ENCODE measurements at places on chromosomes 4 and X.

DNA sequence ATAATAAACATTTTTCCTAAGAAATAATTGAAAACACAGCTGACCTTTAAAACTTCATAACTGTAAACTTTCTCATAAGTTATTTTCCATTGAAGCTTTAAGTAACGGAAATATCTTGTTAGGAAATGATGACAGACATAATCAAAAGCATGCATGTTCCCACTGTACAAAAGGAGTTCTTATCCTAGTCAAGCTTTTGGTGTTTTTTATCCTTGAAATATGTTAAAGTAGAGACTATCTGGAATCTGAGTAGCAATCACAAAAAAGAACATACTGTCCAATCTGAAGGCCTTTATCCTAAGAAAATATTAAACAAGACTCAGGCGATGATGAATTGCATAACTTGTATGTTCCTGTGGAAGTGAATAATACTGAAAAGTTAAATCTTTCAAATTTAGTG lies 14.4 kb downstream of the GEMIN8 start:
- DNase-seq = no peak

DNA sequence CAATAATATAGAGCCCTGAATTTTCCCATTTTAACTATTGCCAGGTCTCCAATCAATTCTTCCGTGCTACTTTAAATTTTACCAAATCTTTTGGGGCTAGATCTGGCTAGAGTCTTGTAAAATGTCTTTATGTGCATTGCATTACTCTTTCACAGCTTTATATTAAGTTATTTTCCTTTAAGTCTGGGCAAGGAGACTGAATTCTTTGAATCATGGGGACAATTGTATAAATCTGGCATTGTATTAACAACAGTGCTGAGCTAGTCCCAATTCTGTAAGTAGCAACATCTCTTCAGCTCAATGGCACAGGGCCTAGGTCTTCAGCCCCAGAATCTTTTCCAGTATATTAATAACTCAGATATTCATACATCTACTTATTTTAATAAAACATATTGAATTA lies 1080.4 kb upstream of the INTU start:
- no peak for DNase-seq

DNA sequence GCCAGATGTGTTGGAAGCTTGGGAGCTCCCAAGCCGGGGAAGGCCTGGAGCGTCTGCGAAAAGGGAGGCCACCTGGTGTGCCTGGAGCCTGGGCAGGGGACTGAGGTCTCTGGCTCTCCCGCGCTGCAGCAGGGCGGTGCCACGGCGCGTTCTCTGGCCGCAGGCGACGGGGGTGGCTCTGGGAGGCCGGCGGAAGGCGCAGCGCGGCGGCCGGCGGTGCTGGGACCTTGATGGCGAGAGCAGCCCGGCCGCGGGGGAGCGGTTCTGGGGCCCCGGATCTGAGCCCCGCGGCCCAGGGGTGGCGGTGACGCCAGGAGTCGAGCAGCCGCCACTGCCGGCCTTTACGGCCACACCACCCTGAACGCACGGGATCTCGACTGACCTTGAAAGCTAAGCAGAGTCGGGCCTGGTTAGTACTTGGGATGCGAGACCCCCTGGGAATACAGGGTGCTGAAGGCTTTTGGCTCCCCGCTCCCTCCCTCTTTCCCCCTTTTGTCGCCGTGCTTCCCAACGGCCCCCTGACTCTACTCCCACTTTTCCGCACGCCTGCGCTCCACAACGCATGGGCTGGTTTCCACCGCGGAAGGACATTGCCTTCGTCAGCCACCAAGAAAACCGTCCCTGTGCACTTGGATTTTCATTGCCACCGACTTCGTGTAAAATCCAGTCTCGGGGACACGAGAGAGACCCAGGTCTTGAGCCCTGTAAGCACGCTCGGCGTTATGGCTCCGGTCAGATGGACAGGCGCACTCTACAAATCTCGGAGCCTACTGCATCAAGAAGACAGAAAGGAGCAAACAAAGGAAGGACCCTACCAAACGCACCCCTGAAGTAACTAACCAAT lies 9.5 kb downstream of the FRG2 start:
- DNase-seq = no peak

- DNase-seq = no peak
Observed at GRCh38 chrX:101230636-101231035, 11.1 kb downstream of the DRP2 start.

GRCh38 chr4:56737666-56738065 lies 56.6 kb upstream of the HOPX start:
- DNase-seq = no peak

DNA sequence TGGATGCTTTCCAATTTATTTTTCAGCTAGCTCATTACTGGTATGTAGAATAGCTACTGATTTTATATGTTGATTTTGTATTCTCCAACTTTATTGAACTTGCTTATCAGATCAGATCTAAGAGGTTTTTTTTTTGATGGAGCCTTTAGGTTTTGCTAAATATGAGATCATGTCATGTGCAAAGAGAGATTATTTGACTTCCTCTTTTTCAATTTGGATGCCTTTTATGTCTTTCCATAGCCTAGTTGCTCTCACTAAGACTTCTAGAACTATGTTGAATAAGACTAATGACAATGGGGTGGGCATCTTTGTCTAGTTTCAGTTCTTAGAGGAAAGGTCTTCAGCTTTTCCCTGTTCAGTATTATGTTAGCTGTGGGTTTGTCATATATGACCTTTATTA lies 11.7 kb downstream of the MAGEE1 start:
- no peak for DNase-seq
